ENCODE measurements at places on chromosomes 5 and 9. TPM values are rescaled to one million over a fixed set of nuclear protein-coding genes. Genes with fewer than 3 reads are reported as not detected.

Gene ECM2
- not detected for total RNA-seq

Gene ENHO
- total RNA-seq: not detected

Gene HARS1
- 78.9 TPM for total RNA-seq

Gene MEIKIN
- not detected for total RNA-seq

Gene SCGB3A2
- total RNA-seq: not detected
